ENCODE measurements at places on chromosomes 16 and 17.

GRCh38 chr16:85872734-85873133 lies 26.2 kb upstream of the IRF8 start:
- DNase-seq: no peak

DNA sequence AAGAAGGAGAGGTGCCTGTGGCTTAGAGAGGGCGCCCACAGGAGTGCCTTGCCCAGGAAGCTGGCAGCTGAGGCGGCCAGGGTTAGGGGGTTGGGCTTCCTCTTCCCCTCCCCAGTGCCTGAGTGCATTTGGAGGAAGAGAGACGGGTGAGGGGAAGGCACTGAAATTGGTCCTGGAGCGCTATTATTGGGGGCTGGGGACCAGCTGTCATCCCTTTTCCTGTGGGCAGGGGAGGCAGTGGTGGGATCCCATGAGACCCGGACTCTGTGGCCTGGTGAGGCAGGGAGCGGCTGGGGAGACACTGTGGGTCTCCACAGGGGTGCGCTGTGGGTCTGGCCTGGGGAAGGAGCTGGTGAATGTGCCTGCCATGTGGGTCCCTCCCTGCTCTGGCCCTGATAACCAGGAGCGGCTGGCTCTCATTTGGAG lies 259.7 kb downstream of the SEC14L1 start:
- peak; percentile 96 for DNase-seq

GRCh38 chr16:87878704-87879103 lies 9.4 kb upstream of the SLC7A5 start:
- no peak for DNase-seq

GRCh38 chr16:89019511-89019910 lies 42.5 kb upstream of the CBFA2T3 start:
- no peak for DNase-seq

DNA sequence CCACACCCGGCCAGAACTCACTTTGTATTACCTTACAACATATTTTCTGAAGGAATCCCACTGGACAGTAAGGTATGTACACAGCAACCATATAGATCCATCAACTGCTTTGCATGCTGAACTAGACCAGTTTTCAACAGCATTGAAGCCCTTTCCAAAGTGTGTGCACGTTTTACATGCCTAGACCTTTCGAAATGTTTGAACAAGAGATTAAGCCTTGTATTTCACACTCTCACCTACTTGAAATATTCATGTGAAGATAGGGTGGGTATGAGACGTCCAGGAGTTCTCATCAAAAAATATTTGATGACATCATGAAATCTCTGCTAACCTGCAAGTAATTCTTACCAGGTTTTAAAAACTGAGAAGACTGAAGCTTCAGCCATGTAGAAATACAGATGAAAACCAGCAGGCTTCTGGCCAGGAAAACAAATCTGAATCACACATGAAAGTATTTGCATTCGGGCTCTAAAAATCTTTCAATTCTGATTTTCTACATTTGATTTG lies 387.0 kb upstream of the PSMD7 start:
- DNase-seq: no peak

- no peak for DNase-seq
These were observed 20.0 kb downstream of the CALCOCO2 start for GRCh38 chr17:48850792-48851323.

DNA sequence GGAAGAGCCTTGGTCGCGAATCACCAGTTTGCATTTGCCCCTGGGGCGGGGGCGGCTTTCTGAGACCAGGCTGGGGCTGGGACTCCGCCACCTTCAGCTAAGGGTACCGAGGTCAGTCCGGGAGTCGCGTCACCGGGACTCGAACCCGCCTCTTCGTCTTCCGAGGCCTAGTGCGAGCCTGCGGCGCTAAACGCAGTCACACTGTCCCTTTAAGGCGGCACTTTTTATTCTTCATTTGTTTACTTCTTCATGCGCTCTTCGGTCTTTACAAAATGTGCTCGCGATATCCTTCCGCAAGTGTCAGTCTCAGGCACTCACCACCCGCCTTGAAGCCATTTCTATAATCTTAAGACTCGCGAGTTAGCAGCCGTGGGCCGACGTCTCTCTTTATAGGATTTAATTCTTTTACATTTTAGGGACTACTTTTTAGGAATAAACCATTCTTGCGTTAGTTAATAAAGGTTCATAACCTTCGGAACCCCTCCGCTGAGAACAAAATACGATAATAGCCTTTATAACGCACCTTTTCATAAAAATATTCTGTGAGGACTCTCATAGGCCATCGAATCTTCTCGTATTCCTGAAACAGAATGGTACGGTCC lies 593 bp upstream of the HEXIM1 start:
- DNase-seq: peak; percentile 89

GRCh38 chr16:89899879-89900481 lies 18.7 kb upstream of the MC1R start:
- DNase-seq: no peak

All from NCI-H1694 (cell line).